ENCODE measurements at places on chromosomes 3 and 15.

- no peak for DNase-seq
These were observed 615.2 kb upstream of the TGFBR2 start for GRCh38 chr3:29991198-29991597.

DNA sequence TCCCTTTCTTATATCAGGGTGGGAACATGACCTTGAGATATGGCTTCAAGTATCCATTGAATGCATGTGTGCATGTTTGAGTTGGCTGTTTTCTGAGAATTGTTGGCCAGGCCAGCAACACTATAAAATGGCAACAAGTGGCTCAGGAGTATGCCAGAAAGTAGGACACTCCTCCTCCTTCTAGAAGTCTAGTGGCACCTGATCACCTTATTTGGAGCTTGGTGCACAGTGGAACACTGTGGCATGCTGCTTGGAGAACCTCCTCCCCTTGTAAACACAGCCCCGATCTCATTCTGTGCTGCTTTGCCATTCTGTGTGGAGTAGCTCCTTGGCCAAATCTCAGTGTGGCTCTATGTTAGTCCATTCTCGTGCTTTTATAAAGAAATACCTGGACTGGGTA lies 114.8 kb upstream of the NDN start:
- DNase-seq: no peak

GRCh38 chr3:35635407-35635806 lies 3.9 kb upstream of the ARPP21 start:
- DNase-seq: no peak

DNA sequence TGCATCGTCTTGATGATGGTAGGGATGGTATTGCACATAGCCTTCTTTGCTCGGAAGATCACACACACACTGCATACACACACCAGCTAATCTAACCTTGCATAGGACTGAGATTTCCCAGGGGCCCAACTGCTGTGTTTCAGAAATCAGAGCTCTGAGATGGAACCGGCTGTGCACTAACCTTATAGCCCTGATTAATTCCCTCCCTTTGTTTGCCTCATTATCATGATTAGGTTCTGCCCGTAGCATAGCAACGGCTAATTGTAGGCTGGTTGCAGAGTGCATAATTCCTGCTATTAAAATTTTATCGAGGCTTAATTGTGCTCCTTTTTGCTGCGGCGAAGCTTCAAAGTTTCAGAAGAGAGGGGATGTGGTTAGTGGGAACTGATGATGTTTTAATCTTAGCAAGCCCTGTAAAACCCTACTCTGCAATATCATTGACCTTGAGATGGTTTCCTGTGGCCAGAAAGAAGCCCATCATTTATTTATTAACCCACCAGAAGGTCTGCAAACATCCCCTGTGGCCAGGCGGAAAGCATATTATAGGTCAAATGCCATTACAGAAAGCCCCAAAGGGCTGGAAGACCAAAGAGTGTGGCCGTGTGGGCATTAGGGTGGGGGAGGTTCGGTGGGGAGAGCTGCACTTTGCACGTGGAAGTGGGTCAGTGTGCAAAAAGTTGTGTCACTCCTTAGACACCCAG lies 56.2 kb upstream of the GLCE start:
- no peak for DNase-seq

- DNase-seq: no peak
These were observed 24.8 kb downstream of the ZBTB38 start for GRCh38 chr3:141392897-141393734.

DNA sequence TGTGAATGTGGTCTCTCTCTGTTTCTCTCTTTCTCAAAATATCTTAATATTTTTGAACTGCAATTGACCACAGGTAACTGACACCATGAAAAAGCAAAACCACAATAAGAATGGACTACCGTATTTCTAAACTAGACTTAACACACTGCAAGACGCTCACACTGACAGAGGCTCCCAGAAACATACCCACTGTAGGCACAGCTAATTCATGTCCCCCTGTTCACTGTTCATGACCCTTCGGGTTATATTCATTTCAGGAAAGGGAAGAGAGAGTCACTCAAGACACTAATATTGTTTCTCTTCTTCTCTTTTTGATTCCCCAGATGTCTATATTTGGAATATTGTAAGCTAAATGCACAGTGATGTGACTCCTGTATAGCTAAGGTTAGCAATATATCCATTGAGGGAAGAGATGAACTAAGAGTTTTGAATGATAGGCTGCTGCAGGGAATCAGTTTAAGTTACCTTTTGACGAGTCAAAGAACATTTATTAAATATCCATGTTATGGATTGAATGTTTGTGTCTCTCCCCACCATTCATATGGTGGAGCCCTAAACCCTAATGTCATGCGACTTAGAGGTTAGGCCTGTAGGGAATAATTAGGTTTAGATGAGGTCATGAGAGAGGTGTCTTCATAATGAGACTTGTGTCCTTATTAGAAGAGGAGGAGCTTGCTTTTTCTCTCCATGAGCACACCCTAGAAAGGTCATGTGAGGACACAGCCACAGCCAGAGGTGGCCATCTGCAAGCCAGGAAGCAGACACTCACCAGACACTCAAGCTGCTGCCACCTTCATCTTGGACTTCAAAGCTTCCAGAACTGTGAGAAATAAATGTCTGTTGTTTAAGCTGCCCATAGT lies 216.6 kb upstream of the GRM7 start:
- DNase-seq: no peak

GRCh38 chr3:129463716-129464115 lies 23.7 kb downstream of the IFT122 start:
- no peak for DNase-seq

GRCh38 chr3:179324270-179324754 lies 1.5 kb downstream of the ZNF639 start:
- no peak for DNase-seq

- DNase-seq: no peak
These were observed 5.9 kb downstream of the CYP19A1 start for GRCh38 chr15:51332206-51333147.

DNA sequence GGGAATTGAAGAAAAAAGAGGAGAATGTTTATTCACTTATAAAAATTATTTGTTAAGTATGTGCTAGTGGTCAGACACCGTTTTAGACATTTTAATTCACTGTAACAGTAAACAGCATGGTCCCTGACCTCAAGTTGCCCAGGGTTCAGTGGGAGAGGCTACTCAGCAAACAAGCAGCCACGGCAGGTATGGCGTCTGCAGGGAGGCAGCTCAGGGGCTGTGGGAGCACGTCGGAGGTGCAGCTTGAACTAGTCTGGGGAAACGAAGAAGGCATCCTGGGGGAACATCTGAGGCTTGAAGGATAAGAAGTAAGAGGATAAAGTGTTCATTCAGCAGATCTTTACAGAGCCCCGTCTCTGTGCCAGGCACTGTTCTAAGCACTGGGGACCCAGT lies 66.0 kb downstream of the CRTC3 start:
- no peak for DNase-seq

DNA sequence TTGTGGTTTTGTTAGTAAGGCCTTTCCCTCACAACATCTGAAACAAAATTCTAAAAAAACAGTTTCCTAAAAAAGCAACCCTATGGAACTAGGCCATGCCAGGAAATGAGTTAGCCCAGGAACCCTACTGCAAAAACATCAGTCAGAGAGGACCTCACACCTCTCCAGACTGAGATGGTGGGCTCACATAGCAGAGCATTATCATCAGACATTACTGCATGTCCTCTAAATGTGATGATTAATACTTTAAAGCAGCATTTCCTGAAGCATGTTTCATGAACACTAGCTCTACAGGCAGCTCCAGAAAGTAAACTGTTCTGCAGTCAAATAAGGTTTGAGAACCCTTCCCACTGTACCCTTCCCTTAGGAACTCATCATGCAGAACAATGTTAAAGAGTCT lies 232.3 kb upstream of the MRPL3 start:
- no peak for DNase-seq

DNA sequence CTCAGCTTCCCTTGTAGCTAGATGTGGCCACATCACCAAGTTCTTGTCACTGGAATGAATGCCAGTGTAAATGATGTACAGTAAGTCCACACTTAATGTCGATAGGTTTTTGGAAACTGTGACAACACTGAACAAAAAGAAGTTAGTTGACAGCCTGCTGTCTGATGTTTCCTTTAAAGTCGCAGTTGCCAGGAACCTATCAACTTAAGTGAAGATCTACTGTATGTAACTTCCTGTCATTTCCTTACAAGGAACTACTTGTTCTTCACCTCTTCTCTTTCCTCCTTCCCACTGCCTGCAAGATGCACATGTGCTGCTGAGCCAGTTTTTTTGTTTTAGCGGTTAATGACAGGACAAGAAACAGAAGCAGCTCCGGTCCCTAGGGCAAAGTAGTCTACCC lies 44.6 kb downstream of the HDGFL3 start:
- DNase-seq: no peak

DNA sequence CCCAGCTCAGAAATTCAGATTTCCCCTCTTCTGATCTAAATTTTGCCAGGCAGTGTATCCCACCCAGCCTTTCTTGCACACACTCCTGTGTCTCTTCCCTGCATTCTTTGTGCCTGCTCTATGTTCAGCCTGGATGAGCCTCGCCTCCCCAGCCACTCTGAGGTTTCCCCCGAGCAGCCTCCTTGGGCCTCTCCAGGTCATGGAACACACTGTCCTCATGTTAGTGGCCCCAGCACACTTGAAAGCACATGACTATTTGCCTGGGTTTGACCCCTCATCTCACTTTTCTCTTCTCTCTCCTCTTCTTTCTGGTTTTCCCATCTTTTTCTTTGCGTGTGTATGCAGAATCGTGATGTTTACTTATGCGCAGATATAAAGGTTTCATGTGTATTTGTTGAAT lies 3.1 kb downstream of the THSD4 start:
- no peak for DNase-seq

DNA sequence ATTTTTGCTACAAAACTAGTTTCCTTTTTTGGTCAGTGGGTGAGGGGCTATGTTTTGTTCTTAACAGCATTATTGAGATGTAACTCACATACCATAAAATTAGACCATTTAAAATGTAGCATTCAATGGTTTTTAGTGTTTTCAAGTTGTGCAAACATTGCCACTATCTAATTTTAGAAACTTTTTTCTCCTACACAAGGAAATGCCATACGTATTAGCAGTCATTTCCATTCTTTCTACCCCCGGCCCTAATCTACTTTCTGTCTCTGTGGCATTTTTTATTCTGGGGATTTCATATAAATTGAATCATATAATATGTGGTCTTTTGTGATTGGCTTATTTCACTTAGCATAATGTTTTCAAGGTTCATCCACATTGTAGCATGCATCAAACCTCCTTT lies 55.0 kb upstream of the TIPARP start:
- DNase-seq: no peak

DNA sequence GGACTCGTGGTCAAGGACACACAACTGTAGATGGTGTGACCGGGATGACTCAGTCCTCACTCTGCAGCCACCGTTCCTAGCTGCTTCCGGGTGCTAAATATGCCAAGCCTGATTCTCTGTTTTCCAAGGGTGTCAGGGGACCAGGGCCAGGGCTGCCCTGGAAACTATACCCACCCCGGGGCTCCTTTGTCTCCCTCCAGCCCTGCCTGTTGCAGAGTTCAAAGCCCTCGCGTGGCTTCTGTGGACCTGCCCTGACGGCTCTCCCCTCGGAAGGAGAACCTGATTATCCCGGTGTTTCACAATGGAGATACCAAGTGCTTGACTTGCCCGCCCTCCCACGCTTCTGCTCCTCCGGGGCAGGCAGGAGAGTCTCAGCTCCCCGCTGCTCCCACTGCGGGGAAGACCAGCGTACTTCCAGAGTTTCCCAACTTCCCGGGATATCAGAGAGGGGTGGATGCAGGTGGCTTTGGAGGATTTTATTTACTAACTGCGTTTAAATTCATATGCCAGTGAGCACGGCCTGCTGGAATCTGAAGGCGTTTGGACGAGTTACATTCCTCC lies 125.0 kb downstream of the ASB7 start:
- DNase-seq: no peak

- no peak for DNase-seq
These were observed 249.4 kb downstream of the FAM43A start for GRCh38 chr3:194935061-194935460.

GRCh38 chr3:141619450-141619849 lies 118.6 kb upstream of the RNF7 start:
- no peak for DNase-seq

- DNase-seq: no peak
These were observed 65.1 kb downstream of the B3GNT5 start for GRCh38 chr3:183317886-183318865.

GRCh38 chr3:155102329-155102728 lies 22.2 kb downstream of the MME start:
- no peak for DNase-seq

DNA sequence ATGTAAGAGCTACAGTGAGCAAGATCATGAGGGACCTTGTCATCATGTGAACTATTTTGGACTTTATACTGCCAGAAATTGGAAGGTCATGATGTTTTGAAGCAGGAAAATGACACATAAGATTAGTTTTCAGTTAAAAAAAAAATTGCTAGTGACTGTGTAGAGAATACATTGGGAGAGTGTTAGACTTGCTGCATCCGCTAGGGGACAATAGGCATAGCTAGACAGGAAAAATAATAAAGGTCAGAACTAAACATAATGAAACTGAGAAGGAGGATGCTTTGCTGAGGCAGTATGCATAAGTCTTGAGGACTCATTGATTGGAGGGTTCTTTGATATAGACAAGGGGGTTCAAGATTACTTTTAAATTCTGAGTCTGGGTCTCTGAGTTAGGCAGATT lies 275.8 kb upstream of the KCNH8 start:
- DNase-seq: no peak

DNA sequence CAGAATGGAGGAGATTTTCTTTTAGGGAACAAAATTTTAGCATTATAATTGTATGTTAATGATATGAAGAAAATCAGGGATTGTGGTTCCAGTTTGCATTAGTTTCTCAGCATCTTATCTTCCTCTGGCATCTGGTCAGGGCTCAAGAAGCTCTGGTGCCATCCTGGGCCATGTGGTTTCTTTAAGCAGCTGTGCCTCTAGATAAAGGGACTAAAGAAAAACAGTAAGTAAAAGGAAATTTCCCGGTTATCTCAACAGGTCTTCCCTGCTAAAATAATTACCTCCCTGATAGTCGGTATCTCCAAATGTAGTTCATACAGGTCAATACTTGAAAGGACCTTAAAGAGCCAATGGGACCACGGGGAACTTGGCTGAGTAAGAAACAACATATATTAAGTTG lies 375.1 kb upstream of the RBMS3 start:
- DNase-seq: no peak

DNA sequence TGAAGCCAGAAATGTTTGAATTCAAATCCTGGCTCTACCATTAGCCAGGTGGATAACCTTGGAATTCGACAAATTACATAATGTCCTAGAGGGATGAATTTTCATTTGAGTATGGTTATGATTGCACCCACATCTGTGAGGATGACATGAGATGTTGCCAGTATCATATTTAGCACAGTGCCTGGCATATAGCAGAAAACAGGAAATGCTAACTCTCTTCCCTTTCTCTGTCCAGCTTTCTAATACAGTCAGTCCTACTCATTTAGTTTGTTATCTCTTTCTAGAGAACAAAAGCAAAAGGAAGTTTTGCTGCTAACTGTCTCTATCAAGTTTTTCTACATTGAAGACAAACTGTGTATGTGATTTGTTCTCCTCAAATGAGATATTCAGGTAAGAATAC lies 231.7 kb downstream of the CPNE4 start:
- DNase-seq: no peak

All from activated T-cell treated with anti-CD3 and anti-CD28 coated beads, Interleukin-2, amount 50 U/mL, for 4 hours (primary cell).